Dermis microvascular lymphatic vessel endothelial cell (primary cell): ENCODE measurements at places on chromosomes 2 and 18. TPM values are rescaled to one million over a fixed set of nuclear protein-coding genes. Genes with fewer than 3 reads are reported as not detected.

DNA sequence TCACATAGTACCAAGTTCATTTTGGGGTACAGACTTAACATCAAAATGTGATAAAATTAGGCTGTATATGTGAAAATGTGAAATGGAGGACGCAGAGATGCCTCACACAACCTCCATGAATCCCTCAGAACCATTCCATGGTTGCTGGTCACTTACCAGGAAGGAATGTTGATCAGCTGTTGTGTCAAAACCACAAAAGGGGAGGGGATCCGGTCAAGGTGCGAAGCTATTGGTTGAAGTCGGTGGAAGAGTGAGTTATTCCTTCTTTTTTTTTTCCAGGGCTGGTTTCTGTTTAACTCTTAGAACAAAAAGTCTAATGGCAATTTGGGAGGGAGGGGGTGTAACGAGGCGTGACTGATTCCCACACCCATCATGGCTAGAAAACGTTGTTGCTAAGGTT lies 32.3 kb upstream of the REG3A start:
- DNase-seq = no peak

DNA sequence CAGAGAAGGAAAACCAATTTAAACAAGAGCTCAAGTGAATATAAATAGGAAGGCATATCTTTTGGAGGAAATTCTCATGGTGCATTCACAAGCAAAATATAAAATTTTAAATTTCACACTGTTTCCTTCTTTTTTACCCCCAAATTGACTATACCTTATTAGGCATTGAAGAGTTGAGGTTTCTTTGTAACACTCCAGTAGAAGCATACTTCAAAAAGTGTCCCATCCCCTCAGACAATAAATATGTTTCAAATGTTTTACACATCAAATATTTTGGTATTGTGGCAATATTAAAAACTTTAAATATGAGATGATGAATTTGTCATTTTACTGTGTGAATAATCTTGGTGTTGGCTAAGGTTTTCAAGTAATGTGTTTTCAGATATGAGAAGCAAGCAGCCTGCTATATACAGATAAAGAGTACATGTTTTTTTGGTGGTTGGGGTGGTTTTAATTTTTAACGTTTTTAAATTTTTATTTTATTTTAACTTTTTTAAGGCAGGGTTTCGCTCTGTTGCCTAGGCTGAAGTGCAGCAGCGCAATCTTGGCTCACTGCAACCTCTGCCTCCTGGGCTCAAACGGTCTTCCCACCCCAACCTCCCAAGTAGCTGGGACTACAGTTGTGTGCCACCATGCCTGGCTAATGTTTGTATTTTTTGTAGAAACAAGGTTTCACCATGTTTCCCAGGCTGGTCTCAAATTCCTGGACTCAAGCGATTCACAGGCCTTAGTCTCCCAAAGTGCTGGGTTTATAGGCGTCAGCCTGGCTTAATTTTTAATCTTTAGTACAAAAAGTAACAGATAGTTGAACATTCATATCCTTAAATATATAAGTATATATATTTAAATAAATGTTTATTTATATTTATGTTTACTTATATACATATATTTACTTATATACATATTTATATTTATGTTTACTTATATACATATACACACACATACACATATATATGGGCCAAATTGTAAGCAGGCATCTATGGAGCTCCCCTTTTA lies 36.5 kb upstream of the DLX1 start:
- DNase-seq = no peak

DNA sequence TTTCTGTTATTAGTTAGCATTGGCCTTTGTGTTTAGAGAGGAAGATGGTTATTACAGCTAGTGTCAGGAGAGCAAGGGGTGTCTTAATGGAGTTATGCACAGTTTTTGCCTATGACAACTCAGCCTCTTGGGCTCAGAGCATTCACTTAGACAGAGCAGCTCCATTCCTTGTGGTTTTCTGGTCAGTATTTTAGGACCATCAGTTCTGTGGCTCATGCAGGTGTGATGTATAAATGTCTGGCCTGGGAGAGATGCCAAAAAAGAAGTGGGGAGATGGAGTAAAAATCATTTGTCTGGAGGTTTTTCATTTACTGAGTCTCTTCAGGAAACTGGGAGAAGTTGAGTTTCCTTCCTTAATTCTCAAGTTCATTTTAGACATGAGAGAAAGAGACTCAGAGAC lies 79.7 kb downstream of the PRKCE start:
- DNase-seq = no peak

The IL1R2 gene
- 0.76 TPM in 1 of 2 replicates, not detected in the other for total RNA-seq

The SLC5A6 gene
- 19.5 and 23.4 TPM in 2 replicates for total RNA-seq

The FABP1 gene
- total RNA-seq = not detected in 2 replicates
